ENCODE measurements at places on chromosomes 5 and 9.

- DNase-seq = no peak
Observed at GRCh38 chr5:21834863-21835262, 1018.3 kb downstream of the CDH12 start.

DNA sequence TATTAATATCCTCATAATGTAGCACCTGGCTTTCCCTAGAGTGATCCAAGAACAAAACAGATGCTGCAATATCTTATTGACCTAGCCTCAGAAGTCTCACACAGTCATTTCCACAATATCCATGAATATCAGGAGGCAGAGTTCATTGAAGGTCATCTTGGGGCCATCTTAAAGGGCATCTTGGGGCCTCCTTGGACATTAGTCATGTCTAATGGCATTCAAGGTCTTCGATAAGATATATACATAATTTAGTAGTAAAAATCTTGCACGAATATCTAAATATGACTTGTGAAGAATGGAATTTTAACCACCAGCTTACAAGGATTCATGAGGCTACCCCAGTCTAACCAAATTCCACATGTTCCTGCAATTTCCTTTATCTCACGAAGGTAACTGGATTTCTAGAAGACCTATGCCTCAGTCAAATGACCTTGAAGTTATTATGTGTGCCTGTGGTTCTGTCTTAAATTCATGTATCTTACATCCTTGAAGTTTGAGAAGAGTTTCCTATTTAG is 163.6 kb upstream of the SPEF2 start:
- DNase-seq = no peak

DNA sequence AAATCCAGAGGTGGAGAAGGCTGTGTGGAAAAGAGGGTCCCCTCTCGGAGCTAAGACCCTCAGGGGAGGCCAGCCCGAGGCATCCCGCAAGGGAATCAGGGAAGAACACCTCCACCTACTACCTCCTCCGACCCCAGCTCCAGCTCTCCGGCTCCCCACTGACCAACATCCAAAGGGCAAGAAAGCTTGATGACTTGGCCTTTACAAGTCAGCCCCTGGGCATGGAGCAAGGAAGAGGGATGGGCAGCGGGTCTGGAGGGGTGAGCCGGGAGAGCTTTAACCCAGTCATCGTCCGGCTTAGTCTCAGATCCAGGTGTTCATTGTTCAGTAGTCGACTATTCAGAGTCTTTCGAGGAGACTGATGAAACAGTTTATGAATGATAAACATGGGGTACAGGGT is 32.1 kb downstream of the ERAP1 start:
- DNase-seq = no peak

- no peak for DNase-seq
Observed at GRCh38 chr5:31563216-31563615, 31.1 kb downstream of the C5orf22 start.

- no peak for DNase-seq
Observed at GRCh38 chr5:64184832-64185231, 19.2 kb downstream of the RNF180 start.

GRCh38 chr5:96657068-96657467 is 5.1 kb upstream of the CAST start:
- no peak for DNase-seq

All from cortex of kidney (tissue), 1 donor.